ENCODE measurements at places on chromosomes 11 and 22.

- DNase-seq: no peak
Observed at GRCh38 chr22:42271906-42272305, 1.5 kb upstream of the TCF20 start.

DNA sequence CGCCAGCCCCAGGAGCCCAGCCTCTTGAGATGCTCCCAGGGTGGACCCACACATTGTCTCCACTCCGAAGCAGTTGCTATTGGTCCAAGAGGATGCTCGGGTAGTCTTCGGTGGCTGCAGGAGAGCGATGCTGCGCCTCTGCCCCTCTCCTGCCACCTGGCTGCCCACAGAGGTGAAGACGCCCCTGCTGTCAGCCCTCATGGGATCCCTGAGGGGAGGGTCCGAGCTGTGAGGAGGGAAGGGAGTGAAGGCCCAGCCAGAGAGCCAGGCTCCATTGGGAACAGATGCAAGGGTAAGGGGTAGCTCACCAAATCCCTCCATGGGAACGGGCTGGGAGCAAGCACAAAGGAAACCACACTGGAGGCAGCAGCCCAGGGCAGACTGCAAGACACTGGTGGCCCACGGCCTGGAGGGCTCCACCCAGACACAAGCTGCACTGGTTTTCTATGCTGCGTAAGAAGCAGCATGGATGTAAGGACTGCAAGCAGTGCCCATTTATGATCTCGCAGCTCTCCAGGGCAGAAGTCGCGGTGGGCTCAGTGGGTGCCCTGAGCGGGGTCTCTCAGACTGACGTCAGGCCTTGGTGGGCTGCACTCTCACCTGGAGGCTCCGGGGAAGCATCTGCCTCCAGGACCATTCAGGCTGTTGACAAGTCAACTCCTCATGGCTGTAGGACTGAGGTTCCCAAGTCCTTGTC lies 15.7 kb downstream of the TSPAN32 start:
- no peak for DNase-seq

DNA sequence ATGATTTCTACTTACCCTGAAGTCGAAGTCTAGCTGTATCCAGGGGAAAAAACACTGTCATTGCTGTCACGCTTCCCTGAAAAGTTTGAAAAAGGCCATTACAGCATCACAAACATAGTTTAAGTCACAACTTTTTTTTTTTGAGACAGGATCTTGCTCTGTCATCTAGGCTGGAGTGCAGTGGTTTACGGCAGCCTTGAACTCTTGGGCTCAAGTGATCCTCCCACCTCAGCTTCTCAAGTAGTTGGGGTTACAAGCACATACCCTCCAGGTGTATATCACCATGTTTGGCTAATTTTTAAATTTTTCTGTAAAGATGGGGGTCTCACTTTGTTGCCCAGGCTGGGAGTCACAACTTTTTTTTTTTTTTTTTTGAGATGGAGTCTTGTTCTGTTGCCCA lies 20.1 kb downstream of the SLC25A17 start:
- no peak for DNase-seq

- no peak for DNase-seq
Observed at GRCh38 chr22:30340911-30341685, 14.4 kb upstream of the TBC1D10A start.

DNA sequence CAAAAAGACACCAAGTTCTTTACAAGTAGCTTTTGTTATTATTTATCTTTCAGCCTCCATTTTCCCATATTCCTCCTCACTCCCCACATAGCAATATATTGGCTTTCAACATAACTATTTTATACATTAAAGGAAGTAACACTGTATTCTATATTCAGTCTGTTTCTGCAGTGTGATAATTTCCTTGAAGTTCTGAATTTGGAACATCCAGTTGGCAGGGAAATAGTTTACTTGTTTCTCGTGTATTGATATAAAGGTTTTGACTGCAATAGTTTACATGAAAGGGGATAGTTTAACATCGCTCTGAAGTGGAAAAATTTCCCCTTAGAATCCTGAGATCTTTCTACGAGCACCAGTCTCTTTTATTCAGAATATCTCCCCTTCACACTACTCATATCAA lies 341.5 kb upstream of the ANO3 start:
- DNase-seq: no peak

GRCh38 chr11:90468923-90469322 lies 246.1 kb upstream of the CHORDC1 start:
- DNase-seq: no peak

- DNase-seq: no peak
Observed at GRCh38 chr11:12159351-12160099, 49.1 kb downstream of the MICAL2 start.
